NCI-H1694 (cell line): ENCODE measurements at places on chromosomes 2 and 18.

DNA sequence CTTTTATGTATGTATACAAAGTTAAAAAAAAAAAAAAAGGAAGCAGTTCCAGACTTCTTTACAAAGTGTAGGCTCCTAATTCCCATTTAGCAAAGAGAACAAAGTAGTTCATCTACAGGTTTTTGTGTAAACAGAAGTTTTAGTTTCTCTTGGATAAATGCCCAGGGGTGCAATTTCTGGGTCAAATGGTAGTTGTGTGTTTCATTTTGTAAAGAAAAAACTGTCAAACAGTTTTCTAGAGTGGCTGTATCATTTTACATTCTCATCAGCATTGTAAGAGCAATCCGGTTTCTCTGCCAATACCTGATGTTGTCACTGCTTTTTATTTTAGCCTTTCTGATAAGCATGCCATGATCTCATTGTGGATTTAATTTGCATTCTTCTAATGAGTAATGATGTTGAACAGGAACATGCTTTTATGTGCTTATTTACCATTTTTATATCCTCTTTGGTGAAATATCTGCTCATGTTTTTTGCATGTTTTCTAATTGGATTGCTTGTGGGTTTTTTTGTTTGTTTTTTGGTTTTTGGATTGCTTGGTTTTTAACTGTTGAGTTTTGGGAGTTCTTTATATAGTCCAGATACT lies 16.6 kb upstream of the PSME4 start:
- DNase-seq = no peak

- no peak for DNase-seq
Measured at GRCh38 chr2:47803363-47803762, 20.4 kb downstream of the MSH6 start.

- no peak for DNase-seq
Measured at GRCh38 chr2:99279969-99280695, 20.9 kb downstream of the LYG1 start.

DNA sequence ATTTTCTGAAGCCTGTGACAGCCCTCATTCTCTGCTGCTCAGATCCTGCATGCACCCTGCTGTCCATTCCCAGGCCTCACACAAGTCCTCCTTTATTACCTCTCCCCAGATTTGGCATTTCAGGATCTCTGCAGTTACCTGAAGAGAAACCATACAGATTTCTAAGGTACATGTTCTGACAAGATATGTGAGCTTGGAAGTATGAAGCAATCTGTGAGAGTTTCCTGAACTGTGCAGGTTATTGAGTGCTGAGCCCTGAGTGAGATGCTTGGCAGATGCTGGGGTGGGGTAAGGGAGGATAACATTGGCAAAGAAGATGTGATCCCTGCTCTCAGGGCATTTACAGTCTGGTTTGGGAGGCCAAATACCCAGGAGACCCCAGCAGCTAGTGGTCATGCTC lies 122.1 kb upstream of the STPG4 start:
- no peak for DNase-seq

DNA sequence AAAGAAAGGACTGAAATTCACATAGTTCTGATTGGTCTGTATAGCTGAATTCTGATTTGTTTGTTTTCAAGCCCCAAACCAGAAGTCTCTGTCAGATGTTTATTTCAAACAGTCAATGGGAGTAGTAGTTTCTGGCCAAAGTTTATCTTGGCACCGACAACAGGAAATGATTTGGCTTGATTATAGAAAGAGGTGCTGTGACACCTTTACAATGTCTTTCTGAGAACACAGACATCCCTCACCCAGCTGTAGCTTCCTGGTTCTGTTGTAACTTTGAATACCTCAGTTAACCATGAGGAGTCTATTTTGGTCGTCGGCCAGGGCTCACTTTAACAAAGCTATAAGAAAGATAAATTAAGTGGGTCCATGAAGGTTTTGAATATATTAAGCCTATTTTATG lies 545.0 kb upstream of the ZNF804A start:
- no peak for DNase-seq
